ENCODE measurements at places on chromosomes 4 and X.

DNA sequence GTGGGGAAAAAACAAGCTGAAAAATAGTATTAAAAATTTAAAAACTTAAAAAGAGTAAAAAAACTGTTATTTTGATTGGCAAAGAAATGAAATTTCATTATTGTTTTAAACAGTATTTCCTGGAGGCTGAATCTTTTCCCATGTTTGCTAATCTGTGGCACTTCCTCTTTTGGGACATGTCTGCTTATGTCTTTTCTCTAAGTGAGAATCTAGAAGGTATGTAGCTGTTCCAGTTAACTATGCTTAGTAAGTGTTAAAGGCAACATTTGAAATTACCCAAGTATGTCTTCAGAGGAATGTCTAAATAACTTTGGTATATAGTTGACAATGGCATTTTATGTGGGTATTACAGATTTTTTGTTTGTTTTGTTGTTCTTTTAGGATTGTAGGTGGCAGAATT lies 81.6 kb upstream of the TBC1D9 start:
- no peak for ATAC-seq

GRCh38 chrX:70998411-70999027 lies 67.6 kb upstream of the SLC7A3 start:
- ATAC-seq = no peak

DNA sequence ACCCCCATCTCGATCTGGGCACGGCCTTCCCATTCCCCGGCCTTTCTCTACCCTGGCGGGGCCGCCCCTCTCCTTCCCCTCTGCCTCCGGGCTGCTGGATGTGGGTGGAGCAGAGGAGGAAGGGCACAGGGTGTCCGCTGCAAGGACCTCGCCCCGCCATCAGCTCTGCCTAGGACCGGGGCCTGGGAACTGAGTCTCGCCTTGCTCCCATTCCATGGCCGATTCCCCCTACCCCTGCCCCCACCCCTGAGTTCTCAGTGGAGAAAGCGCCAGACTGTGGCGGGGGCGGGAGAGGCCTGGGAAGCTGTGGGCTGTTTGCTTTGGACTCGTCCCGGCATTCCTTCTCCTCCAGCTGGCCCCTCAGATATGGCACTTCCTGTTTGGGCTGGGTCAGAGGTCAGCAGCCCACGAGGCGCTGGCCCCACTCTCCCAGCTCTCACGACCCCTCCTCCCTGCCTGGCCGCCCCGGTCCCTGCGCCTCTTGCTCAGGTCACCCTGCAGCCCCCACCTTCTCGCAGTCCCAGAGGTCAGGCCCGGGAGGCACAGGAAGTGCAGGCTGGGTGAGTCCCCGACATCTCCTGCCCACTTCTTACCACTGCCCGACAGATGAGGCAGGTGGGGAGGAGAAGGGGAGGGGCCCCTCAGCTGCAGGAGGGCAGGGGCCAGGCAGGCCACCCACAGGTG lies 6.4 kb upstream of the BGN start:
- ATAC-seq = no peak

- no peak for ATAC-seq
These were observed 44.0 kb upstream of the USP38 start for GRCh38 chr4:143140696-143141095.

GRCh38 chrX:118370921-118371624 lies 25.2 kb downstream of the WDR44 start:
- no peak for ATAC-seq

DNA sequence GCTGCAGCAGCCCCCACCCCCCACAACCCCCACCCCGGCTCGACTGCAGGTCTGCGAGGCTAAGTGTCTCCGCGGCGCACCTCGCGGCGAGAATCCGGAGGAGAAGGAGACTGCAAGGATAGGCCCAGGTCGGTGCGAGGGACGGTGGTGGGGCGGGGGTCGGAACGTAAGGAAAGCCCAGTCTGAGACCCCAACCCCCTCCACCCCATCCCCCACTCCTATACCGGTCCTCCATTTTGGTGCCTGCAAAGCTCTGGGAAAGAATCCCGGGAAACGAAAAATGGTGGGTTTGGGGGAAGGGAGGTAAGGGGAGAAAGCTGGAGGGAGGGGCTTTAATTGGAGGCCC lies 614 bp downstream of the BEX3 start:
- ATAC-seq = no peak

DNA sequence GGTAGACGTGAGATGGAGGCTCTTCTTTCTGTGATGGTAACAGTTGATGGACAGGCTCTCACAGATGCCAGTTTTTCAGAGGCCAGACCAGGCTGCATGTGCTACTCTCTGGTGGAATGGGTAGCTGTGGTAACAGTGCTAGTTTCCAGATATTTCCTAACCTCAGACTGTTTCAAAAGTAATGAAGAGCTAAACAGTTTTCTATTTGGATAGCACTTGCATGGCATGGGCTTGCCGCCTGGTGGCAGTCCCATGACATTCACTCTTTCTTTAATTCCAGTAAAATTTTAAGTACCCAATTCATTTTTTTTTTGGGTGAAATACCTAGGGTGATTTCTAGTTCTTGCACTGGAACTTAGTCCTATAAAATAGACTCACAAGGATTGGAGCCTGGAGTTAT lies 220.2 kb upstream of the MAD2L1 start:
- no peak for ATAC-seq

- ATAC-seq = no peak
These were observed 29.5 kb downstream of the NIPAL1 start for GRCh38 chr4:48046059-48046458.

DNA sequence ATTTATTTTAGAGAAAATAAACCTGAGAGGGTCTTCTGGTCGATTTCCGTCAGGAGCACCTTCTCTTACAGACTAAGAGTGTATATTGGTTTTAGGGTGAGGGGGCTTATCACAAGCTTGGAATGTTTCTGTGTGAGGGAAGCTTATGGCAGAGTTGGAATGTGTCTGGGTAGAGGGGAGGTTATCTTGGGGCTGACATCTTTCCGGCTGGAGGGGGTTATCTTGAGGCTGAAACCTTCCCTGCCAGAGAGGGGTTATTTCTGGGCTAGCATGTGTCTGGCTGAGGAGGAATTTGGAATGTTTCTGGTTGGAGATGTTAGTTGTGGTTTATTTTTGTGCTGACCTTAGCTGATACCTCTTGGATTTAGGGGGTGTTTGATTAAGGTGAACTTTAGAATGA lies 1312.1 kb downstream of the ADGRL3 start:
- no peak for ATAC-seq

GRCh38 chrX:13520351-13520750 lies 49.0 kb upstream of the EGFL6 start:
- ATAC-seq = no peak

GRCh38 chrX:110568441-110568840 lies 209.8 kb downstream of the RTL9 start:
- no peak for ATAC-seq

GRCh38 chr4:38529189-38530115 lies 134.5 kb upstream of the KLF3 start:
- ATAC-seq = peak; percentile 93

GRCh38 chr4:186095406-186095805 lies 9.1 kb upstream of the FAM149A start:
- no peak for ATAC-seq

- ATAC-seq = no peak
These were observed 52.8 kb downstream of the GPC4 start for GRCh38 chrX:133362538-133362937.

DNA sequence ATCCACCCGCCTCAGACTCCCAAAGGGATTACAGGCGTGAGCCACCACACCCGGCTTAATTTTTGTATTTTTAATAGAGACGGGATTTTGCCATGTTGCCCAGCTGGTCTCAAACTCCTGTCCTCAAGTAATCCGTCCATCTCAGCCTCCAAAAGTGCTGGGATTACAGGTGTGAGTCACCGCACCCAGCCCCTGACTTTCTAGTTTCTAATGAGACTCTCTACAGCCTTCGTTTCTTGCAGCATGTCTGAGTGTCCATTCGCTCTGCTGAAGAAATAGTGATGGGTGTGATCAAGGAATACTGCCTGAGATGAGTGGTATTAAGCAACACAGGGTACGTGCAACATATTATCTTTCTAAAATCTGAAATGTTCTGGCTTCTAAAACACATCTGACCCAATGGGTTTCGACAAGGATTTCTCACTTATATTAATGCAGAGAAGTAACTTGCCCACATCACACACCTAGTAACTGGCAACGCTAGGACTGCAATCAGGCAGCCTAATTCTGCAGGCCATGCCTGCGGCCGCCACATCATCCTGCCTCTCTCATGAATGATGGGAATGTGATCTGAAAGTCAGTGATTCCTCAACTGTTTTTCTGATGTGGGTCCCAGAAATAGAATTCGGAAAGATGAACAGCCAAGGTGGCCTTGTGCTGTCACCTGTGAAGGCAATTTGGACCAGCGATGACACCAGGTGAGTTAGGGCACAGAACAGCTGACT lies 74.3 kb downstream of the RBM47 start:
- ATAC-seq = no peak

DNA sequence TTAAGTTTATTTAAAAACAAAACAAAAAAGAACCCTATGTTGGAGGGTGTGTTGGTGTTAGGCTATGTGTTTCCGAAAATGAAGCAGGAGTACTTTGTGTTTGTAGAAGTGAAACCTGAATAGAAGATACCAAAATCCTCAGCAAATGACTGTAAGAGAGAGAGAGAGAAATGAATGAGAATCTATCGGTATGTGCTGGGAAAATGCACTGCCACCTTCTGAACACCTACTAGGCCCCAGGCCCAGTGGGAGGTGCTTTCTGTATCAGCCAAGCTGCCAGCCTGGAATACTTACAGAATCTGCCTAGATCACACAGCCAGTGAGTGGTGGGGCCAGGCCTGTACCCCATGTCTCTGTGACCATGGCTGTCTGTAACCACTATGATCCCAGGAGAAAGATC lies 14.9 kb upstream of the PIM2 start:
- no peak for ATAC-seq

DNA sequence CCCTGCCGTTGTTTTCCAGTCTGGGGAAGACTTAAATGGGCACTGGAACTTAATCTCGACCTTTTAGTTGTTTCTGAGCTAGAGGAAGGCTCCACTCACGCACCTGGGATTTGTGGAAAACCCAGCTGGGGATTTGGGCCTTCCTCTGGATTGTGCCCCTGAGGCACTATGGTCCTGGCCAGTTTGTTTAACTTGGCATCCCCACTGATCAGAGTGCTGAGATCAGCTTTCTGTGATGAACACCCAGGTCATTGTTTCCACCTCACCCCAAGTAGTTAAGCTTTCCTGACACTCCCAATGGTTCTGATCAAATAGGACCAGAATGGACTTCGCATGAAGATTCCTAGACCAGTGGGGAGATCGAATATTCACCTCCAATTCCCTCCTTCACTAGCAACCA lies 20.5 kb upstream of the NAP1L5 start:
- ATAC-seq = no peak

DNA sequence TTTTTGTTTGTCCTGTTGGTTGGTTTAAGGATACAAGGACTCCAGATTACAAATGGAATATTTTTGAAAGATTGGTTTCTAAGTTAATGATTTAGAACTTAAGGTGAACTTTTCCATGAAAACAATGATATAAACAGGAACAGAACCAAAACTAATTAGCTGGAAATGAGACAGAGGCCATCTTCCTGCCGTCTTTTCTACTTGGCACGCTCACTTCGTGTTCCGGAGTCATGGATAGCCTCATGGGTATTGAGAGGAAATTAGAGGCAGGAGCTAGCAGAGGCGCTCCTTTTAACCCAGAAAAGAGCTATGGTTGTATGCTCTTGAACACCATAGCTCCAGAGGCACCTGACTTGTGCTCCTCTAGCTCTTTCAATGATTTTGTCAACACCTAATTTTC lies 2.4 kb downstream of the FAM241A start:
- no peak for ATAC-seq

DNA sequence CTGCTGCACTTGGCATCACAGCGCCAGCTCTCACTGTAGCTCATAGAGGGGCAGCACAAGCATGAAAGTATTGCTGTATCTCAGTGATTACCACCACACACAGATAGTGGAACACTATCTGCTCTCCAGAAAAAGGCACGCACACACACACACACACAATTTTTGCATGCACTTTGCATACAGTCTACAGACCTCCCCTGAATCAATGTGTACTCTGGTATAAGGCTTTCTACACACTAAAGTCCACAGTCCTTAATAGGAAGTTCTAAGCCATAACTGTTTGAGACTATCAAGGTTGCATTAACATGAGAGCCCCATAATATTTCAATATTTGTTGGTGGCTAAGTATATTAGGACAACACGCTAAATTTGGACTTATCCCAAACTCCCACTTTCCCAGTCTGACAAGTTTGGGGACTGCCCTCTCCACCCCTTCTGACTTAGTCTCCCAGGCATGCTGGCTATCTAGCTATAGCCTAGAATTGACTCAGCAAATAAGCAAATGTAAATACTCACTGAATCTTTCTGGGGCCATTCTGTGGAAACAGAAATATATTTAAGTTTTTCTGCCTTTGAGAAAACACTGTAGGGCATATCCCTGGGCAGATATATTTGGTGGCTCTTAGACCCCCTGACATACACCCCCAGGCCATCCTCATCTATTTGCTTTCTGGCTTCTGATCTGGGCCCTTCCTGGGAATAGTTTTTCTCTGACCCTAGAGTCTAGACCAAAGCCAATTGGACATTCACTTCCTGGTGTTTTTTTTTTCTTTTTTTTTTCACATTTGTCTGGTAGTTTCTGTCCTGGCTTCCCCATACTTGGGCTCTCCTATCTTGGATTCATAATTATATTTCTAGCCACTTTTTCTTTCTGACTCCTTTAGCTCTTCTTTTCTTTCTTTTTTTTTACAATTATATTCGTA lies 36.4 kb upstream of the CT47C1 start:
- ATAC-seq = no peak

GRCh38 chr4:113394108-113394729 lies 344.8 kb downstream of the ANK2 start:
- no peak for ATAC-seq

DNA sequence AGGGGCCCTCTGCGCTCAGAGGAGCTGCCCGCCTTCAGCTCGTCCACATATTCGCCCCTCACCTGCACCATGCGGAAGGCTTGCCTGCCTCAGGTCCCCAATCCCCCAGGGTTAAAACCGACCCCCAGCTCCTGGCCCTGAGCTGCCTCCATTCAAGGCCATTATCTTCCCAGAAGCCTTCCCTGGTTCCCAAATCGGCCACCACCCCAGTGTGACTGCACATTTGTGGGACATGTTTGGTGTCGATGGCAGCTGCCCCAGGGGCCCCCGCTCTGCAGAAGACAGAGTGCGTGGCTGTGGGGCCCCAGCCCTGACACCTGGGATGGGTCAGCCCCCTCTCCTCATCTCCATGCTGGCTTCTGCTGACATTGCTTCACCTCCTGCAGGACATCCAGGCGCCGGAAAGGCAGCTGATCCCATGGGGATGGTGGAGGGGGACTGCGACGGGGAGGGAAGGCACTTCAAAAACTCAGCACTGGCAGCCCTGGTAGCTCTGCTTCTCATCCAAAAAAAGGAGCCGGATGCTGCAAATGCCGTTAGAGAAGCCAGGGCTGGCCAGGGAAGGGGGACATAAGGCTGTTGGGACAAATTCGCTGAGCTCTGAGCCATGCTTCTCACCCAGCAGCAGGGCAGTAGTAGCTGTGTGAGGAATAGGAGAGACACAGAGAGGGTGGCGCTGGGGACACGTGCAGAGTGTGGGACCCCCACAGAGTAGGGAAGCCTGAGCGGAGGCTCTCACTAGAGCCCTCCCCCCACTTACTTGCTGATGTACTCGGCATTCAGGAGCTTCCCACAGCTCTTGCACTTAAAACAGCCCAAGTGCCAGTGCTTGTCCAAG lies 78.5 kb downstream of the ABLIM2 start:
- no peak for ATAC-seq
